ENCODE measurements at places on chromosomes 12 and 14. TPM values are rescaled to one million over a fixed set of nuclear protein-coding genes. Genes with fewer than 3 reads are reported as not detected.

- peak; percentile 21 for DNase-seq
These were observed 38.6 kb downstream of the PTPRB start for GRCh38 chr12:70598467-70599193.

GRCh38 chr12:47990351-47991105 is 13.7 kb downstream of the COL2A1 start:
- peak; percentile 74 for DNase-seq

DNA sequence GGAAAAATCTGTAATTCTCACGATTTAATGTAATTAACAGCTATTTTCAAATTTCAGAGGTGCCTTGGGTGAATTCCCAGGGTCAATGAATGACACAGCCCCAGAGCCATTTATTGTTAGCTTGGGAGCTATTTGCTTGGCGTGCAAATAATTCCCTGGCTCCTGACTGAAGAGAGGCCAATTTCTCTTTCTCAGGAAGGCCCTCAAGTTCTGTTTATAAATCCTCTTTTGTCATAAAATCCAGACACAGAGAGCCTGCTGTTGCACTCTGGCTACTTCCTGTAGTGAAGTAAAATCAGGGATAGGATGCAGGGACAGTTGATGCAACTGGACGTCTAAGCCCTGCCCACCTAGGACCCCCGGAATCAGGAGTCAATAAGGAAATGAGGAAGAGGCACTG is 154.3 kb downstream of the TMX1 start:
- DNase-seq, result peak; percentile 48

DNA sequence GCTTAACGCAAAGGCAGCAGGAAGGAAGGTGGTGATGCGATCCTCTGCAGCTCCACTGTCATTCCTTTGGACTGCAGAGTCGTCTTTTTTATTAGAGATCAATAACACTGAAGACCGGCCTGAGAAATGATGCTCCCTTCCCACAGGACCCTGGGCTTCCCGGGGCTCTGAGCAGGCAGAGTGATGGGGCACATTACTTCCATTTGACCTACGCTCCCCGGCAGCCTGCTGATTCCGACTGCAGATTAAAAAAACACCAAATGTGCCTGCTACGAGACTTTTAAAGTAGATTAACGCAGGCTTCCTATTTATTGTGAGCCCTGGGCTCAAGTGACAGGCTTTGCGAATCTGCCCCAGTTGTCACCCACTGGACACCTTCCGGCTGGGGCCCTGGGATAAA is 37.5 kb downstream of the KCNA1 start:
- DNase-seq, result no peak

- DNase-seq, result no peak
These were observed 28.8 kb upstream of the CEP83 start for GRCh38 chr12:94488463-94488862.

- DNase-seq, result no peak
These were observed 26.8 kb downstream of the LRIG3 start for GRCh38 chr12:58893495-58893894.

DNA sequence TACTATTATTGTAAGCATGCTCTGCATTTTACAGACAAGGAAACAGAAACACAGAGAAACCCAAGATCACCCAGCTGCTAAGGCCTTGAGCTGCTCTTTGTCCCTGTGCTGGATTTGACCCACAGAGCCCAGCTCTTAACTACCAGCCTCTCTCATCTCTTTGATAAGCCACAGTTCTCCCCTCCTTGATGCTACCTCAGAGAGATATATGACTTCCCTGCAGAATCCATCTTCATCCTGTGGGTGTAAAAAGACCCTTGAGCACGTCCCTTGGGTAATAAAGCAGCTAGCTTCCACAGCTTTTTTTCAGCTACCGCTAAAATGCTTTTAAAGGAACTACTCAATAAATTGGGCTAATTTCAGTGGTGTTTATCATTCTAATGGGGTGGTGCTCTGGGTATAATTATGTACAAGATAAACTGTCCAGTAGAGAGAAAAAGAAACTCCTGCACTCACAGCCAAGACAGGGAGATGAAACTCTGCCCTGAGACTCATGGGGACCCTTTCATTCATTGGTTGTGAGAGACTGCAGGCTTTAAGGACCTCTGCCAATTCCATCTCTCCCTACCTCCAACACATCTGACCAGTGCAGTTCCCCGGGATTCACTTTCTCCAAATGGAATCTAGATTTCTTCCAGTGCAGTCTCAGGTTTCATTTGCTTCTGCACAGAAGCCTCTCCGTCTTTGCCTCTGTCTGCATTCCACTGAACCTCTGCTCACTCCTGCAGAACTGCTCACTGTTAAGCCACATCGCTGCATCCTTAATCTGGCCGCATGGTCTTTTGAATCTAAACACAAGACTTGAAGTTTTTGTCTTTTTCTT is 24.7 kb upstream of the NTF3 start:
- no peak for DNase-seq

- DNase-seq, result no peak
These were observed 75.5 kb upstream of the LRIG3 start for GRCh38 chr12:58995666-58996363.

DNA sequence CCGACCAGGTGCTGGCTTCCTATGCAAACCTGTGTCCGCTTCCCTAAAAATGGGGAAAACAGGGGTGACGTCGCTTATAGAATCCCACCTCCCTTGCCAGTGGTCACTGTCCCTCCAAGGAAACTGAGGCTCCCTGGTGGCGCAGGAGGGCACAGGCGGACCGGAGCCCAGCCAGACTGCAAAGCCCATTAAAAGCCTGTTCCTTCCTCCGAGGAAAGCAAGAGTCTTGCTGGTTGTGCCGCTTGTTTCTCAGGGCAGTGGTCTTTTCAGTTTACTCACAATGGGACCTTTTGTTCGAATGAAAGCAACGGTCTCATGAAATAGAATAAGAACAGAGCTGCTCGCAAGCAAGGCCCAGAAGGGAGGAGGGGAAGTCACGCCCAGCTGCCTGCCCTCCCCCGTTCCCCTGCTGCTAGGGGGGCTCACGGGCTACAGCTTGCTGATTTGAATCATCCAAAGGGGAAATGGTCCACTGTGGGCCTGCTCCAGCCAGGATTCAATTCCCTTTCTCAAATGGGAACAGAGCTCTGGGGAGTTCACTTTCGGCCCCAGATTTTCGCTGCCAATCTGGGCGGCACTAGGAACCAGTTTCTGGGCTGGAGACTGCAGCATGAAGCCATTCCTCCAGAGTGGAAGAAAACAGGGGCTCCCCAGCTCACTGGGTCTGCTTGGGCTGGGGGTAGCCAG is 4.6 kb upstream of the SELPLG start:
- DNase-seq, result peak; percentile 81

GRCh38 chr12:130665753-130666152 is 50.3 kb downstream of the RIMBP2 start:
- DNase-seq, result no peak

DNA sequence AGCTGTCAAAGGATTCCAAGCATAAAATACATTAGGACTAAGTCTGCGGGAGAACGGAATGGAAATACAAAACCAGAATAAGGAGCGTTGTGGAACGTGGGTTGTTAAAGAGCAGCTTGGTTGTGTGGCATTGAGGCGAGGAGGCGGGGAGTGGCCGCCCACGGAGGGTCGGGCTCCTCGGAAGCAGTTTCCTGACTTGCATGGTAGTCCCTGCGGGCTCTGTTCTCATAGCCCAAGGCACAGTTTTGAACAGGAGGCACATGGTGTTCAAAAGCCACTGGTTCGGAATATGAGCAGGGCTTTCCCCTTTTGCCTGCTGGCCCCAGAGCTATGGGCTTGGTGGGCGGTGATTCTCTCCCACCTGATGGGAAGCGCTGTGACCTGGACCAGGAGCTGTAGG is 12.2 kb downstream of the DDX51 start:
- DNase-seq, result no peak

- no peak for DNase-seq
These were observed 448.2 kb upstream of the TBX3 start for GRCh38 chr12:115132145-115132544.

GRCh38 chr14:100375266-100375962 is 52.3 kb downstream of the SLC25A47 start:
- peak; percentile 88 for DNase-seq

DNA sequence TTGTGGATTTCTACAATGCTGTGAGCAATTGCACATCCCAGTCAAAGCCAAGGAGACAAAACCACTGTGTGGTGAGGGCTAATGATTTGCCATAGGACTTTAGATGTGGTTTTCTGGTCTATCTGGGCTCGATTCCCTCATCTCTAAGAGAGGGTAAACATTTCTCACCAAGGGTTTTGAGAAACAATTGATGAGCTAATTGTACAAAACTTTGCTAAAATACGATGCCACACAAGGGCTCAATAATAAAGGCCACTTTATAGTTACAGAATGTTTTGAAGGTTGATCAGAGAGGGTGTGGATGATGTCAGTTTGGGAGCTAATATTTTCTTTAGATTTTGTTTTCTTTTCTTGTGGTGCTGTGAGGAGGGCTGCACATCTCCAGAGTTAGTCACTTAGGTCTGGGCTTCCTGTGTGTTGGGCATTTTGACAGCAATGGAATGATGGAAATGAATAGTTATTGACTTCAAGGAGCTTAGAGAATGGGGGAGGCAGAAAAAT is 60.8 kb upstream of the SLC38A4 start:
- DNase-seq, result no peak

DNA sequence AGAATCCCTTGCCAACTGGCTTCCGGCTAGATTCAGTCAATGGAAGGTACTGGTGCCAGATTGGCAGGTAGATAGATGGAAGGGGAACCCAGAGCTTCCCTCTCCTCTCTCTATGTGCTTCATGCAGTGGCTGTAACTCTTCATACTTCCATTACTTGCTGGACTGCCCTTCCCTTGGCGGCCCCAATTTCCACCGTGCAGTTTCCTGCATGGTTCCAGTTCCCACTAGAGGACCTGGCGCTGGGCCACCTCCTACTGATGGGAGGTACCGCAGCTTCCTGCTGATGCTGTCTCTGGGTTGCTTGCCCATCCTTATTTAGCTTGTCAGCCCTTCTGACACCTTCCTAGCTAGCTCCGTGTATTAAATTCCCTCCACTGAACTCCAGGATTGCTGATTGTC is 226.4 kb downstream of the ANO2 start:
- DNase-seq, result no peak

GRCh38 chr12:108457006-108457733 is 57.9 kb upstream of the FICD start:
- peak; percentile 45 for DNase-seq

GRCh38 chr14:97975216-97975615 is 1178.0 kb downstream of the VRK1 start:
- no peak for DNase-seq

GRCh38 chr12:124087266-124088051 is 114.4 kb downstream of the ZNF664 start:
- DNase-seq, result peak; percentile 43

GRCh38 chr14:101627915-101628262 is 66.6 kb downstream of the DIO3 start:
- DNase-seq, result no peak

GRCh38 chr12:9867531-9867930 is 1.6 kb downstream of the CLEC2B start:
- no peak for DNase-seq

DNA sequence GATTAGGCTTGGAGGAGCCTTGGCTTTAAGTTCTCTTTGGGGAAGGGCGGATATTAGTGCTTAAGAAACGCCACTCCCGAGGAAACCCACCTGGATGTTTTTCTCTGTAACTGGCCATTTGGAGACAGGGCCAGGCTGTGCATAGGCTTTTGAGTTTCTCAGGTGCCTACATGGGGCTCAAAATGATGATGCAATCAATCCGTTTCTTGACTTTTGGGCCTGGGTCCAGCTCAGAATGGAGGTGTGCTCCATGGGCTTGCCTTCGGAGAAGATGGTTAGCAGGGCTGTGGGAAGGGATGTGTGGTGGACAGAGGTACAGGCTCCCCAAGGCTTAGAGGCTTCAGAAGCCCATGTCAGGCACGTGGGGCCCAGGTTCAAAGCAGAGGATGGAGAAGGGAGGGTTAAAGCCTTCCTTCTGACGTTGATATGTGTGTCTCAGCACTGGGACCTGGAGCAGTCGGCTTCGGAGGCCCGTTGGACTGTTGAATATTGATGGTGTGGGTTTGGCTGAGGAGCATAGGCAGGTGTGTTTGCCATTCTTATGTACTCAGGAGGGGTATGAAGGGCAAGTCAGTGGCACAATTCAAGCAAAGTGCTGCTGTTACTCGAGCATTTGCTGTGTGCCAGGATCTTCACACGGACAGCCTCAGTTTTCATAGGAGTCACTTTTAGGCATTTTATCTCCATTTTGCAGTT is 82.8 kb downstream of the SLC25A47 start:
- DNase-seq, result no peak

Gene REP15
- 2.2 TPM for polyA plus RNA-seq

Gene LRP1-AS
- 0.58 TPM for polyA plus RNA-seq

Gene FGF6
- 28.2 TPM for polyA plus RNA-seq

Gene SLC2A14
- 0.36 TPM for polyA plus RNA-seq

Gene PRPH
- polyA plus RNA-seq, result 1.6 TPM

Gene GPR68
- polyA plus RNA-seq, result 0.67 TPM

Gene FOXN4
- not detected for polyA plus RNA-seq

Gene SLC6A15
- polyA plus RNA-seq, result 1.1 TPM

Gene ASCL1
- polyA plus RNA-seq, result not detected

Gene BTBD7
- 25.4 TPM for polyA plus RNA-seq

Gene DEPDC4
- polyA plus RNA-seq, result 1.5 TPM

Gene ANO2
- polyA plus RNA-seq, result 2.9 TPM

Gene RASAL1
- polyA plus RNA-seq, result not detected

Gene TSPAN19
- not detected for polyA plus RNA-seq

Gene TBC1D30
- 1.7 TPM for polyA plus RNA-seq

Gene TM9SF1
- polyA plus RNA-seq, result 17.1 TPM
